MM.1S (cell line): ENCODE measurements at places on chromosomes 3 and 15.

GRCh38 chr3:188470508-188471130, 316.7 kb downstream of the LPP start:
- no peaks in the 10 kb centered on the region for H3K27me3 ChIP-seq
- H3K4me3 ChIP-seq = no peak overlapping the region
- no peak for DNase-seq

DNA sequence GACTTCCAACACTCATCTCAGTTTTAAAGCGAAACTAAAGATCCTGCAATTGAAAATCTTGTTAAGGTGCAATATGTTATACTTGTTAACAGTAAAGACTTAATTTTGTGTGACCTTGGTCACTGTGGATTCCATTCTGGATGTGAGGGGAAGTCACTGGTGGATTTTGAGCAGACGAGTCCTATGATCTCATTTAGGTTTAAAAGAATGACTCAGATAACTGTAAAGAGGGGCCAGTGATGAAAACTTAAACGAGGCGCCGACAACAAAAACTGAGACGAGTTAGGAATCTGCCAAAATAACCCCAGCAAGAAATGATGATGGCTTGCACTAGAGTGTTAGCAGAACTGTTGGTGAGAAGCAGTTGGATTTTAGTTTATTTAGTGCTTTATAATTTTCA, 56.5 kb downstream of the LRRC28 start:
- H3K27ac ChIP-seq = no peak overlapping the region
- DNase-seq = no peak
- no peaks in the 10 kb centered on the region for H3K36me3 ChIP-seq
- no peaks in the 10 kb centered on the region for H3K27me3 ChIP-seq

DNA sequence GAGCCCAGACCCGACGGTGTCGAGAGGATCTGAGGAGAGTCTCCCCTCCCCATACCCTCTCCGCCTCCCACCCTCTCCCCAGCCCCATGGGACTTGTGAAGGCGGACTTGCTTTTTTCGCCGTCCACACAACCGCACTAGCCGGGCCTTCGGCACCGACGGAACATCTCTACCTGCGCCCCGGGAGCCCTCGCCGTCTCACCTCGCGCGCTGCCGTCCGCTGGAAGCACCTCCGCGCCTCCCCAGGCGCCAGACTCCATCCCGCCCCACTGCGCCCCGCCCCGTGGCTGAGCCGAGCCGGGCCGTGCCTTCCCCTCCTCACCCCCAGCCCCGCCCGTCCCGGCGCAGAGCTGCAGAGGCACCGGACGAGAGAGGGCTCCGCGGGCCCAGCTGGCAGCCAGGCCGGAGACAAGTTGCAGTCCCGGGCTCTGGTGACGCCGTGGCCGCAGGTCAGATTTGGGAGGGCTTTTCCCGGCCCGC, at the start of the genes DUOX1 and DUOXA1:
TSS of gene DUOX1 (plus strand) at position 344 of the 479 bp plus-strand sequence. CDS start 1,973 bp downstream, outside the sequence.
TSS of gene DUOXA1 (minus strand) at position 229 of the 479 bp plus-strand sequence. CDS start 6,865 bp downstream, outside the sequence.
- no peak within 1 kb of the TSS for H3K4me3 ChIP-seq
- H3K4me1 ChIP-seq = 0 out of 2 replicates have a peak, but pooled peaks cover under 1% of the 10 kb centered on the region
- no peak within 1 kb of the TSS for H3K27ac ChIP-seq
- DNase-seq = peak; percentile 9

GRCh38 chr3:29324180-29324651, 43.3 kb downstream of the RBMS3 start:
- H3K4me3 ChIP-seq = peak overlapping the region; percentile 44; the same call in 1 of the 2 replicates
- peaks cover 11% of the 10 kb centered on the region for H3K4me1 ChIP-seq
- no peaks in the 10 kb centered on the region for H3K36me3 ChIP-seq
- DNase-seq = peak; percentile 94
- H3K27ac ChIP-seq = peak overlapping the region; percentile 80
- H3K27me3 ChIP-seq = no peaks in the 10 kb centered on the region

DNA sequence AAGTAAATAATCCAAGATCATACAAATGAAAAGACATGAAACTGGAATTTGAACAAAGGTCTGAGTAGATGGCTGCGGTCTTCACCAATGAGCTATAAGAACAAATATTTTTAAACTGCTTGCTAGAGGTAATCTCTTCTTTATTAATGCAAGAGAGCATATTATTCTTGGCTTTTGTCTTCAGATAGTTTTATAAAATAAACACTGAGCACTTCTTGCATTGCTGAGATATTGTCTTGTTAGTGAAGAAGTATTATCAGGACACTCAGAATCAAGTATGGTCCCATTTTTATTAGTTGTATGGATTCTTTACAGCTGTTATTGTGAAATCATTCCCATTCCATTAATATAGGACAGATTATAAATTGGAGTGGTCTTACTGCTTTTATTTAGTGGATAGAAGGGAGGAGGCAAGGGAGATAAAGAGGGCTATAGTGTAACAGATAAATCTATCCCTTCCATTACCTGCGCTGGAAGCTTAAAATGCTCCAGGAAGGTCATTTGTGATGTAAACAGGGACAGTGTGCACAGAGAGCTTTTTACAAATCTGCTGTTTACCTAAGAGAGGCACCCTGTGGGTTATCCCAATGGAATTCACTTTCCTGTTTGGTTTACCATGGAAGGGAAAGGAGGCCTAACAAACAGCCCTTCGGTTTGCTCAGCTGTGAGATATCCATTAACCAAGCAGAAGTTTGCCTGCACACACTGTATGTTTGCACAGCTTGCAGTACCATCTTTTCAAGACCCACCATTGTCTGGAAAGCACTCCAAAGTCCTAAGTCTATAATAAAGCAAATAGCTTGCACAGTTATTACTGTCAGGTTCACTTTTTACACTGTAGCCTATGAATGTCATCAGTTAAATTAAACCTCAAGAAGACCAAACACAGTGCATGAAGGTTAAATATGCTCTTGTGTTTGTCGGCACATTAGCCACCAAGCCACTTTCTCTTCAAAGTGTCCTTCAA, 347.7 kb upstream of the TGFBR2 start:
- no peak for DNase-seq
- H3K36me3 ChIP-seq = no peaks in the 10 kb centered on the region
- H3K27me3 ChIP-seq = no peaks in the 10 kb centered on the region
- H3K4me3 ChIP-seq = no peak overlapping the region

DNA sequence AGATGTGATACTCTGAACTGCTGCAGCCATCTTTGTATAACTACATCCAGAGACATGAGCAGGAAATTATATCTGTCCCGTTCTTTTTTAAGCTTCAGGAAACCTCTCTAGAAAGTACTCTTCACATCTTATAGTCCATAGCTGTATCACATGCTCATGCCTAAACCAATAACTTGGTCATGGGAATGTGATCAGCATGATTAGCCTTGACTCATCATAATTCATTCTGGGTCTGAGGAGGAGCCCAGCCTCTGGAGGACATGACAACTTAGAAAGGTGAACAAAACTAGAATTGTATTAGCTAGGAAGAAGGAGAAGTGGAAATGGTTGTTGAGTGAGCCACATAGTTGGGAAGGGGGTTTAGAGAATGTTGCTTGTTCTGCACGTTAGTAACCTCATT, 12.9 kb downstream of the PPM1L start:
- no peak overlapping the region for H3K4me3 ChIP-seq
- no peak for DNase-seq
- H3K27ac ChIP-seq = no peak overlapping the region
- peaks cover 14% of the 10 kb centered on the region for H3K4me1 ChIP-seq
- H3K36me3 ChIP-seq = no peaks in the 10 kb centered on the region

DNA sequence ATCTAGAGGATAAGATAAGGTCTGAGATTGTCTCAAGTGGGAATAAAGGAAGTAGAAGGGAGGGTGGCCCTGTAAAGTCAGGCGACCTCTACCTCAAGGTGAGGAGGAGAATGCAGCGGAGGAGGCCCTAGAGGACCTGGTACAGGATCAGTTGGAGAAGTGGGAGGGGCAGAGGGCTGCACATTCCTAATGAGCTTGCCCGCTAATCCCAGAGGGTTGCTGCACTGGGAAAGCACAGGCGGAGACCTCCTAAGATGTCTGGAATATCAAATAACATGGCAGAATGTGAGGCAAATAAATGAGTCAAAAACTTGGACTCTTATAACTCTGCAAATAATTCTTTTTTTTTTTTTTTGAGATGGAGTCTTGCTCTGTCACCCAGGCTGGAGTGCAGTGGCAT, 30.2 kb upstream of the VPS8 start:
- peaks cover 36% of the 10 kb centered on the region for H3K27me3 ChIP-seq
- no peaks in the 10 kb centered on the region for H3K36me3 ChIP-seq
- H3K4me1 ChIP-seq = peaks cover 14% of the 10 kb centered on the region
- no peak for DNase-seq
- no peak overlapping the region for H3K4me3 ChIP-seq

DNA sequence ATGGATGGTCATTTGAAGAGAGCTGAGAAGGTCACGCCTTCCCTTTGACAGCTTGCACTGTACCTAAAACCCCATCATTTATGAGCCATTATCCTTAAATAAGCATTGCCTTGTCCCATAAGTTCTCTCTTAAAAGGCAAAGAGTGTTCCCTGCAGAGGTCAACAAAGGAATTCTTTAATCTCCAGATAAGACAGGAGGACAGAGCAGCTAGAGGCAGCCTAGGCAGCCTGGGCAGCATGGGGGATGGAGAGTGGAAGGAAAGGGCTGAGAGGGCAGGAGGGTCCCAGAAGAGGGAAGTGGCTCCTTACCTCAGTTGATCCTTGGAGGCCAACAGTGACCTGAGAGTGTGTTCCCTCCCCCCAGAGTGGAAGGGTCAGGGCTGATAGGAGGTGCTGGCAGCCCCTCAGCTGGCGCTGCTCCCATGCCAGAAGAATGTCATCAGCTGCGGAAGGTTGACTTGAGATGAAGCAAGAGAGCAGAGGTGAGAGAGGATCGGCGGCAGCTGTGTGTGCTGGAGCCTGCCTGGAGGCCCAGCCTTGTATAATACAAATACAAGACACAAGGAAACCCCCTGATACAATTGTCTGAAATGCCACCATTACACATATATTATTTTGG, 12.8 kb downstream of the KBTBD13 start:
- H3K27me3 ChIP-seq = no peaks in the 10 kb centered on the region
- DNase-seq = no peak
- H3K36me3 ChIP-seq = no peaks in the 10 kb centered on the region
- no peak overlapping the region for H3K27ac ChIP-seq
- H3K4me1 ChIP-seq = no peaks in the 10 kb centered on the region

- H3K36me3 ChIP-seq = no peaks in the 10 kb centered on the region
- H3K4me3 ChIP-seq = no peak overlapping the region
- no peaks in the 10 kb centered on the region for H3K27me3 ChIP-seq
- no peak overlapping the region for H3K27ac ChIP-seq
- no peak for DNase-seq
Observed at GRCh38 chr3:187677604-187678003, 7.4 kb upstream of the SST start.

- no peaks in the 10 kb centered on the region for H3K27me3 ChIP-seq
- no peak overlapping the region for H3K4me3 ChIP-seq
- no peak overlapping the region for H3K27ac ChIP-seq
- H3K36me3 ChIP-seq = no peaks in the 10 kb centered on the region
Observed at GRCh38 chr15:31145271-31145911, 43.9 kb upstream of the TRPM1 start.

GRCh38 chr3:36969540-36970432, 23.1 kb downstream of the EPM2AIP1 start:
- H3K27ac ChIP-seq = no peak overlapping the region
- no peak for DNase-seq
- peaks cover 6% of the 10 kb centered on the region; the same call in 1 of the 2 replicates for H3K4me1 ChIP-seq
- no peaks in the 10 kb centered on the region for H3K36me3 ChIP-seq

GRCh38 chr3:33439546-33440327, 468 bp downstream of the UBP1 start:
- H3K27me3 ChIP-seq = no peaks in the 10 kb centered on the region
- H3K4me1 ChIP-seq = peaks cover 11% of the 10 kb centered on the region
- peak overlapping the region; percentile 99 for H3K27ac ChIP-seq
- DNase-seq = peak; percentile 59

DNA sequence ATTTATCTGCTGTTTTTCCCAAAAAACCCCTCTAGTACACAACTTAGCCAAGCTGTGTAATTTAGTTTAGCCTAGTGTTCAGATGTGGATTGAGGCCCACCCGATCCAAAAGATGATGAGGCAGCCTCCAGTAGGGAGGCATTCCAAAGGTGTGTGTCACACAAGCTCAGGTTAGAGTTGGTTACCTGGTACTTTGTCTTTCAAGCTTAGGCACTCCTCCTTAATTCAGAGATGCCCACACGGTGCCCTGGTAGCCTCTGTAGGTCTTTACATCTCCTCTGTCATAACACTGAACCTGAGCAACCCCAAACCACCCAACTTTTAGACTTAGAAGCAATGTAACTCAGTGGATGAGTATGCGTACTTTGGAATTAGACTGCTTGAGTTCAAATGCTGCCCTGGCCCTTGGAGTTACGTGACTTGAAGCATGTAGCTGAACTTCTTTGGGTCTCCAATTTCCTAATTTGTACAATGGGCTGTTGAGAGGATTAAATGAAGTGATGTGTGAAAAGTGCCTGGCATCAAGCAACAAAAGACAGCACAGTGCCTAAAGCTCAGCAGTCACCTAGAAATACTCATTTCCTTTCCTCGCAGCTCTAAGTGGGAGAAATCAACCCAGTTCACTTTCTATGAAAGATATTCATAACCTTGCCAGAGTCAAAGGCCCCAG, 284.6 kb upstream of the RARB start:
- H3K4me3 ChIP-seq = no peak overlapping the region
- H3K36me3 ChIP-seq = no peaks in the 10 kb centered on the region
- H3K27me3 ChIP-seq = no peaks in the 10 kb centered on the region
- H3K27ac ChIP-seq = no peak overlapping the region

DNA sequence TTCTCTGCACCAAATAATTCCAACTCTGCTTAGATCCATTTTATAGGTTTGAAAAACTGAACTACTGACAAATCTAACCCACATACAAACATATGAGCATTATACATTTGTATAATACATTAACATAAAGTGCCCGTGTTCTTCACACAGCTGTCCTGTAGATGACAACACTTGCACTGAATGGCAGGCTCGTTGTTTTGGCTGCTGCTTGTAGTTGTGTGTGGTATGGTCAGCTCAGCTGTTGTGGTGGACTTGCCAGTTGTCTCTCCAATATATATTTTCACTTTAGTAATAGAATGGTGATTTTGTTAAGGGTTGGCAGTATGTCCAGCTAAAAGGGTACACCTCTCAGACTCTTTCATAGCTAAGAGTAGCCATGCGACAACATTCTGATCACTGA, 30.5 kb downstream of the CHST2 start:
- H3K27me3 ChIP-seq = no peaks in the 10 kb centered on the region
- no peak overlapping the region for H3K4me3 ChIP-seq
- no peaks in the 10 kb centered on the region for H3K4me1 ChIP-seq
- H3K27ac ChIP-seq = no peak overlapping the region
- DNase-seq = no peak
